Activated CD4-positive, alpha-beta T cell treated with anti-CD3 and anti-CD28 coated beads, Interleukin-2, amount 50 U/mL, for 1 hour (primary cell): ENCODE measurements at places on chromosomes 6 and 20.

DNA sequence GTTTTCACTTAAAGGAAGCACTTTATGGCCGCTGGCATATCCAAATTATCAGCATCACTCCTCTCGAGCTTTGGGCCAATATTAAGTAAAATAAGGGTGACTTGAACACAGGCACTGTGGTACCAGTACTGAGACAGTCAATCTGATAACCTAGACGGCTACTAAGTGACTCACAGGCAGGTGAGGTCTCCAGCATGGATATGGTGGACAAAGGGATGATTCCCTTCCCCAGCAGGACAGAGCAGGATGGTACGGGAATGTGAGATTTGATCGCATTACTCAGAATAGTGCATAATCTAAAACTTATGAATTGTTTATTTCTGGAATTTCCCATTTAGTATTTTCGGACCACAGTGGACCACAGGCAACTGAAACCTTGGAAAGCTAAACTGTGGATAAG, 55.7 kb downstream of the TNFRSF21 start:
- no peak for DNase-seq

DNA sequence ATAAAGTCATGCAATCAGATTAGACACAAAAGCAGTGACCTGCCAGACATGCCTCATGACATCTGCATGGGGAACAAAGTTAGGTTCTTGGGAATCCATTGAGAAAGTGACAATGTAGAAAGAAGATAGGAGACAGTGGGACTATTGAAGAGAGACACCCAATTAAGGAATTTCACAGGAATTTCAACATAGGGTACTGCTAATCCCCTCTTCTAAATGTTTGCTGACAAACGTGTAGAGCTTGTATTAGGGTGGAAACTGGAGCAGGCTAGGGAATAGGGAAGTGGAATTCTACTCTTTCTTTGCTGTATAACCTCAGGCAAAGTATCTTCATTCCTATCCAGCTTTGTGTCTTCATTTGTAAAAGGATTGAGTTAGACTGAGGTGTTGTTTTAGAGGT, 409.4 kb upstream of the SASH1 start:
- no peak for DNase-seq

GRCh38 chr20:10662151-10662550, 11.6 kb downstream of the JAG1 start:
- DNase-seq, result no peak

DNA sequence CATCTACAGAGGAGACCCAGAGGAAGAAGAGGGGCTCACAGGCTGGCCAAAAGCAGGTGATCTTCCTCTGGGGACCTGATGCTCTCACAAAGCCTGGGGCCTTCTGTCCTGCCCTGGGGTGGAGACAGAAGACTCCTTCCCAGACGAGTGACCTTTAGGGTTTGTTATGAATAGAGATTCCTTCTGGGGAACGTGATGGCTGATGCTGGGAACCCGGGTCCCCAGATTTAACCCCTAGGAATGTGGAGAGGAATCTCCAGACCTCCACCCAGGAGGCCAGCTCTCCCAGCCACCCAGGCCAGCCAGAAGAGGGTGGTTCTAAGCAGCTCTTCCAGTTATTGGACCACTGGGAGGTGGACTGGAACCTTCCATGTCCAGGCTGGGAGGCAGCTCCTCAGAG, 16.8 kb upstream of the CCN5 start:
- DNase-seq, result no peak

DNA sequence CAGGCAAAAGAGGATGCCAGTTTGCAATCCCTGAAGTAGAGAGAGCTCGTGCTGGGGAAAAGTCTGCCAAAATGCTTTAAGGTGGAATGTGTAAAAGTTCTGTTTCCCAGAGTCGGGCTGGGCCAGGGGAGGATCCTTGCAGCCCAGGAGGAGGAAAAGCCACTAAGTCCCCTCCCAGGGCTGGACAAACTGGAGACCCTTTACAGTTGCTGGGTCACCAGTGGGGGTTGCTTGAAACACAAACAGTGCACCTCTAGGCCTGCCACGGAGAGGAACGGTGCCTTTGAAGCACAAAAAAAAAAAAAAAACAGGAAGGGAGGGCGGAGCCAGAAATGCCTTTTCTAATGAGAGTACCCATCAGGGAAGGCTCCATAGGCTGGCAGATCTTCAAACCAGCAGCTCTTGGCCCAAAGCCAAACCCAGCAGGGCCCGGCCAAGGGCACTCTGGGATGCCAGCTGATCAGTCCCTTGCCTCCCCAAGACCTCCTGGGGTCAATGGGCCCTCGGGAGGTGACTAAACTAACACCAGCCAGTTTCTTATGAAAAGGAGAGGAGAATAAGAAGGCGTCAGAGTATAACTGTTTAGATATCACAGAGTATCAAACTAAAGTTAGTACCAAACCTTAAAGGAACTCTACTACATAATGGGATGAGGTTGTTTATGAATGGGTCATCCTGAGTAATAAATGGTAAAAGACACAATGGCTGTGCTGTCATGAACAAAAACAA, 23.7 kb downstream of the HLA-A start:
- no peak for DNase-seq

GRCh38 chr6:154408891-154409500, 52.4 kb upstream of the IPCEF1 start:
- no peak for DNase-seq

GRCh38 chr20:48923149-48923718, 1.7 kb downstream of the ARFGEF2 start:
- DNase-seq, result no peak

GRCh38 chr6:3231247-3232016, 4.0 kb upstream of the TUBB2B start:
- no peak for DNase-seq

- no peak for DNase-seq
Measured at GRCh38 chr6:83417880-83418663, 12.8 kb downstream of the ME1 start.

- no peak for DNase-seq
Measured at GRCh38 chr6:14671261-14671681, 553.7 kb downstream of the CD83 start.

DNA sequence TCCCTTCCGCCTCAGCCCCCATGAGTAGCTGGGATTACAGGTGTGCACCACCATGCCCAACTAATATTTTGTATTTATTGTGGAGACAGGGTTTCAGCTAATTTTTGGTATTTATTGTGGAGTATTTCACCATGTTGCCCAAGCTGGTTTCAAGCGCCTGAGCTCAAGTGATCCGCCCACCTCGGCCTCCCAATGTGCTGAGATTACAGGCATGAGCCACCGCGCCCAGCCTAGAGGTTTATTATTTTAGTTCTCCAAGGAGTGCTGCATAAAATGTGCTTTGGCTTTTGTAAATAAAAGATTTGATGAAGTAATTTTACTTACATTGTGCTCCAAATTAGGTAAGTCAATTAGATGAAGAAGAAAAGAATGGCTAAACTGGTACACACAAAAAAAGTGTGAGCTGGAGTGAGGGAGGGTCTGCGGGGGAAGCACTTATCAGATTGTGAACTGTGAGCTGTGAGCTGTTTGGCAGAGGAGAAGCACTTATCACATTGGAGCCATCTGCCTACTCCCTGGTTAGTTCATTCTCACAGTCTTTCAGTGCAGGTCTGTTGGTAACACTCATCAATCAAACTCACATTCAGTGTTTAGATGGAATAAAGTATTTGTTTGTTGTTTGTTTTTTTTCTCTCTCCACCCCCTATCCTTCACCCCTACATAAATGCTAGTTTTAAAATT, 398.0 kb downstream of the EPHA7 start:
- DNase-seq, result no peak

DNA sequence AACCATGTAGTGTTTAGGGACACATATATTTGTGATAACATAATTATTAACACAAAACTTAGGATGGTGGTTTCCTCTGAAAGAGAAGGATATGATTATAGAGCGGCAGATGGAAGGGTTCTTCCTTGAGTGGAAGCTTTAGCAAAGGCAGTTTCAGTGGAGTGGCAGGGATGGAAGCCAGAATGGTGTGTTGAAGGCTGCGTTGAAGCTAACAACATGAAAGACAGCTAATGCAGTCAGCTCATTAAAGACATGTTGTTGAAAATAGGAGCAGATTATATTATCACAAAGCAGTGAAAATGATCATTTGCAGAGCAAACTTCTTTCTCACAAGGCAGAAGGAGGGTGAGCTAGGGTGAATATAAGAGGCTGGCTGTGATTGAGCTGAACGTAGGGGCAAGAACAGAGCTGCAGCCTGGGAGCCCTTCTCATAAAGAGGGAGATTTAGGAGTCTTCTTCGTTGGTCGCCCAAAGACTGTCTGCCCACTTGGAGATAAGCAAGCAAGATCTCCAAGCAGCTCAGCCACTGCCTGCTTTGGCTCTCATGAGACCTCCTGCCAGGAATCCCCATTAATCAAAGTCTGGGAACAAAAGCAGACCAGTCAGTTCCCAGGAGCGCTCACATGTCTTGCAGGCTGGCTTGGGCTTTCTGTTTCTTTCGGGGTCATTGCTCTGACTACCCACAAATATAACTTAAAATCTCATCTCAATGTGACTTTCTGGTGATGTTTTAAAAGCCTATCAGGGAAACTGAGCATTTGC, 2.6 kb upstream of the ANKRD6 start:
- DNase-seq, result no peak
